ENCODE measurements at places on chromosomes 1 and 21.
A peak's percentile ranks its signal among the peaks of the same experiment; 100 is the strongest.

DNA sequence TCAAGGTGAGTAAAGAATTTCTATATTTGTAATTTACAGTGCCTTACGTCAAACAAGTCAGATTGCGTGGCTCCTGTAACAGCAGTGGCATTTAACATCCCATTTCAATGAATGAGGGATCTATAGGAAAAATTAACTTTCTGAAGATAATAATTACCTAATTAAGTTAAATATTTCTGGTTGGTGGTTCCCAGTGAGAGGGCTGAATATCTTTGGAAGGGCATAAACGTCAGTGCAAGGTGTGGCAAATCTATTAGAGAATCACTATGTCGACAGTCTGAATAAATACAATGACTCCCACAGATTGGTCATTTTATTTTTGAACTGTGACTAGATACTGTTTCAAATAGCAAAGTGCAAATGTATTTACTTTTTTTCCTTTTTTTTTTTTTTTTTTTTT lies 80.0 kb downstream of the S1PR1 start:
- DNase-seq, result no peak

DNA sequence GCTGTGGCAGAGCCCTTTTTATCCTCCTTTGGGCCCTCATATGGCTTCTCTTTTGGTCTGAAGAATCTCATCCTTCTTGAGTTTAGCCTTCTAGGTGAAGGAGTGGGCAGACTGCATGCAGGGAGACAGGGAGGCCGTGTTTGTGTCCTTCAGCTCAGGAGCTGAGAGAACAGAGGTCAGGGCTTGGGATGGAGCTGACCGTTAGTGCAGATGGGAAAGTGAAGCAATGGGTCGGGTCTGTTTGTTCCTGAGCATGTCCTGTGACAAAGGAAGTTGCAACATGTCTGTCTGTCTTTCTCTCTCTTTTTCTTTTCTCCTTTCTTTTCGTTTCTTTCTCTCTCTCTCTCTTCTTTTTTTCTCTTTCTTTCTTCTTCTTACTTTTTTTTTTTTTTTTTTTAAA lies 14.9 kb downstream of the MAPKAPK2 start:
- no peak for DNase-seq

- DNase-seq, result peak; percentile 47
Observed at GRCh38 chr1:169044296-169044695, 62.2 kb upstream of the ATP1B1 start.

- DNase-seq, result no peak
Observed at GRCh38 chr1:183039985-183040447, 16.8 kb downstream of the LAMC1 start.

DNA sequence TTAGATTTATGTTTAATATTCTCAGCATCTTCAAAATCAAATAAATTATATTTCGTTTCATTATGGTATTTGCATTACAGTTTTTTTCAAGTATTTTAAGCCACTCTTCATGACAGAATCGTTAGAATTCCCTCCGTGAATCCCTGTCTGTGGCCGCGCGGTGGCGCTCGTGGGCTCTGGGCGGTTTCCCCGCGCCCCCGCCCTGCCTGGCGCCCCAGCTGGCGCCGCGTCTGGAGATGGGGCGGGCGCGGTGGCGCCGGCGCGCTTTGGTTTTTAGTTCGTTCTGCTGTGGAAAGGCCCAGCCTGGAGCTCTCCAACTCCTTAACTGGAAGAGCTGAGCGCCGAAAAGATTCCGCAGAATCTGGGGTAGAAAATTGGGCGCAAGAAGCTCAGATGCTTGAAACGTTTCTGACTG lies 25.7 kb downstream of the PRMT2 start:
- DNase-seq, result peak; percentile 55

DNA sequence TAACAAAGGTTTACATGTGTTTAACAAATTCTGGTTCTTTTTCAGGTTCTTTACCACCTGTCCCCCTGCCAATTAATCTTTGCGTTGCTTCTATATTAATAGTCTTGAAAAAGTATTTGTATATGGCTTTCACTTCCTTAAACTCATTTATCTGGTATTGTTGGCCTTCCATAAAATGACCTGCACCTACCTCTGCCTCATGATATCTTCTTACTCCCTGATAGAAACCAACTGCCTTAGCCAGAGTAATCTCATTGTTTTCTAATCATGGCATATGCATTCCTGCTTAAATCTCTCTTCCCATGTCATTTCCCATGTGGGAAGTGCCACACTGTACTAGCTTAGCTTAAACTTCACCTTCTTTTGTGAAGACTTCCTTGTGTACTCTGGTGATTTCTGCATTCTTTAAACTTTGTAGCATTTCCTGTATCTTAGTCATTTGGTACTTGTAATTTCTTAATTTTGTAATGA lies 8.7 kb downstream of the SMG7 start:
- no peak for DNase-seq

GRCh38 chr1:209630383-209631225 lies 21.6 kb downstream of the LAMB3 start:
- DNase-seq, result no peak

DNA sequence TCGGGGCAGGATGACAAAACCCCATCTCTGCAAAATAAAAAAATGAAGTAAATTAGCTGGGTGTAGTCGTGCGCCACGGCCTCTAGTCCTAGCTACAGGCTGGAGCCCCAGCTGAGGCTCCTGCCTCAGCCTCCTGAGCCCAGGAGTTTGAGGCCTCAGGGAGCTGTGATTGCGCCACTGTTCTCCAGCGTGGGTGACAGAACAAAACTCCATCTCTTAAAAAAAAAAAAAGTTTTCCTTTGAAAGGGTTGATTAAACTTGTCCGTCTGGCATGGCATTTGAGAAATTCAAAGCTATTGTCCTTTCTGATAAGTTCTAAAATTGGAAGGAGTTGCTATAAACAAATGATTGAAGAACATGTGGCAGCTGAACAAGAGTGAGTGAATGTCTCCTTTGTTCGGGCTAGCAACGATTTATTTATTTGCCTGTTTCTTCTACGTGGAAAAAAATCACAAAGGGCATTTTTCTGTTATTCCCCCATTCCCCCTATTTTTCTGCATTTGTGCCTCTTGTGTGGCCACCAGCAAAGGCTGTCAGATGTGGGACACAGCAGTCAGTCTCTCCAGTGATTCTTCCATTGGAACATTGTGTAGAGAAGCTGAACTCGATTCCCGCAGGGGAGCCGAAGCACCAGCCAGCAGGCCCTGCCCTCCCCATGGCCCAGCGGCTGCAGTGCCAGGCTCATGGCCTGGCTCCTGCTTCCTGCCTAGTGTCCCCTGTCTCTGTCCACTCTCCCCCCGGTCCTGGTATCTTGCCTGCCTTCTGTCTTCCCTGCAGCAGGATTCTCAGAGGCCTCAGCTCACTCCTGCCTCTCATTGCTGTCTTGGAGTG lies 21.5 kb upstream of the PWP2 start:
- no peak for DNase-seq

- DNase-seq, result peak; percentile 48
Observed at GRCh38 chr1:203675596-203676347, 49.1 kb downstream of the ATP2B4 start.

DNA sequence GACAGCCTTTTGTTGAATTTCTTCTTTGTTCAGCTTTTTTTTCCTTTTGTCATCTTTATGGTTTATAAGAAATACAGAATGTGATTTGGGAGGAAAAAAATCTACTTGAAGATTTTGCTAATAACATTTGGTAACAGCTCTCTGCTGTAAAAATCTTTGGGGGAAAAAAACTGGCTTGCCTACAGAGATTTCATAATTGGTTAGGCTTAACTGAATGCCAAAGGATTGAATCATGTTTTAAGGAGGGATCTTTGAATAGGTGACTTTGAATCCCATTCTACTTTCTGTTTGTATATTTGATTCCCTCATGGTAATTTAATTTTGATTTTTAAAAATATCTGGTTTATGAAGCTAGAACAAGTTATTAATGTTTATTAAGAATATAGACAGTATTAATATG lies 3.2 kb downstream of the BTF3L4 start:
- no peak for DNase-seq

- no peak for DNase-seq
Observed at GRCh38 chr21:42056996-42057689, 14.0 kb upstream of the UMODL1 start.

DNA sequence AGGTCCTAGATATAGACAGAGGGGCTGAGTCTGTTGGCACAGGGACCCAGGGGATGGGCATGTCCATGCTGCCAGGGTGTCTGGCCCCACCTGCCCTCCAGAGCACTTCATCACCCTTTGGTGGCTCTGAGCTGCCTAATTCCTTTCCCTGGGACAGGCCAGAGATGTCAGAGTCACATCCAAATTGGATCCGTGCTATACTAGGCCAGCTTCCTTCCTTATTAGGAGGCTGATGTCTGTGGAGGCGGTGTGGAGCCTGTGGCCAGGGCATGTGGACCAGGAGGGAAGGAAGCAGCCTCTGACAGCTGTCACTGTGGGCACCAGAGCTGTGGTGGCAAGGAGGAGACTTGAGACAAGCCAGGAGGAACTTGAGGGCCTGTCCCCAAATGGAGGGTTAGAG lies 77.7 kb upstream of the TMEM51 start:
- no peak for DNase-seq

DNA sequence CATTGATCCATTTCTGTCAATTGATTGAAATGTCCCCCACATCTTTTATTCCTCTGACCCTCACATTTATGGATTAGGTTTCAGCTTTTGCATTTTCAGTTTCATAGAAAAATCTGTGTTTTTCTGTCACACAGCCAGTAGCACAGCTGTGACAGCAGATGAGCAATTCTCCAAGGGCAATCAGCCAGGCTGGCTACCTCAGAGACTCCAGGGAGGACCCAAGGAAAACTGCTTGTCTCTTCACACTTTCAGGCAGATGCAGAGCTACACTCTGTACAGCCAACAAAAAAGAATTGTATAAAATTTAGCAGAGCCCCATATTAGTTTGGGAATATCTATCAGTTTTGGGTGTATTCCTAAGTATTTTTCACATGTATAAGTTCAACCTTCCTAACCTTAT lies 257.2 kb downstream of the LRRC7 start:
- no peak for DNase-seq

DNA sequence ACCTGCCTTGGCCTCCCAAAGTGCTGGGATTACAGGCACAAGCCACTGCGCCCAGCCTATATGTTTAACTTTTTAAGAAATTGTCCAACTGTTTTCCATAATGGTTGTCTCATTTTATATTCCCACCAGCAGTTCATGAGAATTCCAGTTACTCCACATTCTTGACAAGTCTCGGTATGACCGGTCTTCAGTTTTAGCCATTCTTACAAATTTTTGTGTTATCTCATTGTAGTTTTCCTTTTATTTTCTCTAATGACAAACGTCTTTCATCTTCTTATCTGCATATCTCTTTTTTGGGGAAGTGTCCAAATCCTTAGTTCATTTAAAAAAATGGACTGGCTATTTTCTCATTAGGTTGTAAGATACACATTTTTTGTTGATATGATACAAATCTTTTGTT lies 132.5 kb downstream of the HS2ST1 start:
- DNase-seq, result no peak

- no peak for DNase-seq
Observed at GRCh38 chr21:27647921-27648320, 681.0 kb upstream of the ADAMTS5 start.

GRCh38 chr1:84715342-84716019 lies 25.2 kb upstream of the SSX2IP start:
- no peak for DNase-seq

DNA sequence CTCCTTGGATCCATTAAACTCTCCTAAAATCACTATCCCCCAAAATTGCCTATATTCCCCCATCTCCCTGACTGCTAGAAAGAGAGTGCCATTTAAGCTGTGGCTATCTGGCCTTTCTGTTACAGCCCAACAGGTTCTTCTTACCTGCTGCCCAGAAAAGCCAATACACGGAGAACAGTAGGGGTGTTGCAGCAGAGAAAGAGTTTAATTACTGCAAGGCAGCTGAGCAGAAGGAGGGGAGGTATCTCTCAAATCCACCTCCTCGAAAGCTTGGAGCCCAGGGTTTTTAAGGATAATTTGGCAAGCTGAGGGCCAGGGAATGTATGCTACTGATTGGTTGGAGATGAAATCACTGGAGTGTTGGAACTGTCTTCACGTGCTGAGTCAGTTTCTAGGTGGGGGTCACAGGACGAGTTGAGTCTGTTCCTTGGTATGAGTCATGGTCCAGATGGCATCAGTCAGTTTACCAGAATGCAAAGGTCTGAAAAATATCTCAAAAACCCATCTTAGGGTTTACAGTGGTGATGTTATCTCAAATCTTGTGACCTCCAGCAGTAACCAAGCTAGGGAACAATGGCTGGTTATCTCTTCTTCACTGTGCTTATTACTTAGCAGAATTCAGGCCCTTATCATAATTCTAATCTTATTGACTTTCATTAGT lies 89.8 kb downstream of the SMYD3 start:
- no peak for DNase-seq

DNA sequence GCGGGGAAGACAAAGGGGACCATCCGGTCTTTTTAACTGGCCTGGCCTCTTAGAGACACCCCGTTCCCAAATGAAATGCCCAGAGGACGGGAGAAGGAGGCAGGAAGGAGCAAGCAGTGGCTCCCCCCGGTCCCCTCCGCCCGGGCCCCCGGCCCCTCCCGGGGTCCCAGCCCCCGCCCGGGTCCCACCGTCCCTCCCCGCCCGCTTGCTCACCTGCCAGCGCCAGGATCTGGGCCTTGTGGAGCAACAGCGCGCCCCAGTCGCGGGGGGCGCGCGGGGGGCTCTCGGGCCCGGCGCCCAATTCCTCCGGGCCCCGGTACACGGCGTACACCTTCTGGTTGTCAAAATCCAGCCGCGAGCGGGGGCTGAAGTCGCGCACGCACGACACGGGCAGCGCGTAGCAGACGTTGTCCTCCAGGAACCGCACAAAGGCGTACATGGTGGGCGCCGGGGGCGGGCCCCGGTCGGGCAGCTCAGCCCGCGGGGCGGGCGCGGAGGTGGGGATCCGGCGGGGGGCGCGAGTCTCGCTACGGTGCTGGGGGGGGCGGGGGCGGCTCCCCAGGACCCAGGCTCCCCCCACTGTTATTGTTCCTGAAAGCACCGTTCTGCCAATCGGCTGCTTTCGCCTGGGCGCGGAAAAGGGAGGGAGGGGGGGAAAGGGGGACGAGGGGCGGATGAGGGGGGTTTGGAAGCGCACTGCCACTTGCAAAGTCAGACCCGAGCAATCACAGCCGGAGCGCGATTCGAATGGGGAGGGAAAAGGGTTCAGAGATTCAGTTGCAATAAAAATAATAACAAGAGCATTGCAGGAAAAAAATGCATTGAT lies at the start of gene BEND5:
Gene BEND5 (minus strand): TSS at position 499 of the 826 bp plus-strand sequence. CDS start 60 bp downstream, at position 439.
- DNase-seq, result peak; percentile 24

DNA sequence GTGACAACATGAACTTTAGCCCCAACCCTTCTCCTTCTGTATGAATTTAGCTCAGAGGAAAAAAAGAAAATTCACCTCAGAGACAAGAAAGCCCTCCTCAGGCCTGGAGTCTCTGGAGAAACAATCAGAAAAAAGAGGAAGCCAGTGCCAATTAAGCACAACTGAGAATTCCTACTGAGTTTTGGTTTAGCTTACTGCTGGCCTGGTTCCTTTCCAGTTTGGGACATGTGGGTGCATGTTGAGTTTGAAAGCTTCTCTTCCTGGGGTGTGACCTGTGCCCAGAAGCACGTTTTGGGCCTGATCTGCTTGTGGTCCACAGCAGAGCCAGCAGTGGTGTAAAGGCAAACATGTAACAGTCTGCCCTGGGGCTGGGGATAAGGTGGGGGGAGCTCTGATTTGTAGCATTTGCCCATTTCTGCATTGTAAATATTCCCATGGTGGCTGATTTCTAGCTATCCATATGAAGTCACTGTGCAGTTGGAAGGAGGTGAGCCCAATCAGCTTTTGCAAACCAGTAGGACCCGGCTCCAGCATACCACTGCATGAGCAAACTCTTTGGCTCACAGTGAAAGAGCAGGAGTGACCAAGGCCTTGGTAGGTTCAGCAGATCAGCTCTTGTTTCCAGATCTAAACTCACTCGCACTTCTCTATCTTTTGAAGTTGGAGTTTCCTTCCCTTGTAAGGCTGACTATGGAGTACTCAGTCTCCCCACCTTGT lies 4.7 kb upstream of the THEM5 start:
- no peak for DNase-seq
